ENCODE measurements at places on chromosomes 7 and 10. TPM values are rescaled to one million over a fixed set of nuclear protein-coding genes. Genes with fewer than 3 reads are reported as not detected.

GRCh38 chr7:17802056-17802455 is 138.2 kb downstream of the SNX13 start:
- H3K27ac ChIP-seq = no peak overlapping the region
- no peak for DNase-seq
- peaks cover 70% of the 10 kb centered on the region for H3K36me3 ChIP-seq
- no peak overlapping the region for H3K4me3 ChIP-seq
- no peaks in the 10 kb centered on the region for H3K27me3 ChIP-seq
- no peaks in the 10 kb centered on the region for H3K4me1 ChIP-seq

GRCh38 chr10:7334642-7334964 is 76.2 kb downstream of the SFMBT2 start:
- DNase-seq = no peak
- H3K27me3 ChIP-seq = no peaks in the 10 kb centered on the region
- no peaks in the 10 kb centered on the region for H3K36me3 ChIP-seq
- H3K4me3 ChIP-seq = no peak overlapping the region

GRCh38 chr7:154860621-154861375 is 142.1 kb downstream of the PAXIP1 start:
- no peak overlapping the region for H3K4me3 ChIP-seq
- H3K36me3 ChIP-seq = no peaks in the 10 kb centered on the region

DNA sequence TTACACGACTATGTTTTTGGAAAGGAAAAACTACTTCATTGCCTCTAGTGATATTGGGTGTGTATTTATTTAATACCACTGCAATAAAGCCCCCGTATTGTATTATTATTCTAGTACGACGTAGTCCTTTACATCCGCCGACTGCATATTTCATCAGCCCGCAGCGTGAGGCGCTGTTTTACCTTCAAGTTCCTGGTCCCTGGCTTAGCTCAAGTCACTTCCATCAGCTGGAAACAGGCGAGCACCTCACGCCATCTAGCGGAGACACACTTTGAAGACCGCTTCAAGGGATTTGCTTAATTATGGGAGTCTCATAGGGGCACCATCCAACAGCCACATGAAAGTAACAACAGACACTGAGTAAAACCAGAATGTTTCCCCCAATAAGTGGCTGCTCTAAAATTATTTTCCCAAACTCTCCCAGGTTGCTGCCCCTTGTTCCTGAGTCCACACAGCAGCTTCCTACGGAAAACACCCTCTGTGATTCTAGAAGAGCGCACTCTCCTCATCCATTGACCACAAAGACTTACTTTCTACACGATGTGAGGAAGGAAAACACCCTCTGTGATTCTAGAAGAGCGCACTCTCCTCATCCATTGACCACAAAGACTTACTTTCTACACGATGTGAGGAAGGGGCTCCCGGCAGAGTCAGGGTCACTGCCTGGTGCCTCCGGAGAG is 15.7 kb upstream of the ITIH2 start:
- no peaks in the 10 kb centered on the region for H3K27me3 ChIP-seq
- H3K4me3 ChIP-seq = no peak overlapping the region
- H3K27ac ChIP-seq = no peak overlapping the region
- DNase-seq = peak; percentile 80

The CYP17A1 gene
- not detected for total RNA-seq

The AP5Z1 gene
- total RNA-seq = 10.2 TPM

The NUTM2E gene
- total RNA-seq = not detected

Measured in heart left ventricle (tissue), 16 donors.